ENCODE measurements at places on chromosomes 5 and 9.

DNA sequence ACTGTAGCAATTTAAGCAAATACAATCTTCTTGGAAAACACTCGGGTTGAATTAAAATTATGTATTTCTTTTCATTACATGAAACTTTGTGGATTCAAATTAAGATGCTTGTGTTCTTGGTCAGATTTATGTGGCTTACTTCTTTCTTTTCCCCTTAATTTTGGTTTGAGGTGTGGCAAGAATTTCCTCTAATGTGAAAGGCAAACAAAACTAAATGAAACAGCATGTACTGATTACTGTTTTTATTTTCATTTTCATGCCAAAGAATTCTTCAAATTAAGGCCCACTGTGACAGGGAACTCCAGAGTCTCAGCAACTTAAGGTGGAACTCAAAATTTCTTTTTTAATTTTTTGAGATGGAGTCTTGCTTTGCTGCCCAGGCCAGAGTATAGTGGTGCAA is at the start of gene OMD:
Gene OMD (minus strand): TSS at position 132 of the 400 bp plus-strand sequence. CDS start 6,913 bp downstream, outside the sequence.
- DNase-seq: no peak

- no peak for DNase-seq
Measured at GRCh38 chr5:163585206-163585605, 79.8 kb downstream of the MAT2B start.

- DNase-seq: no peak
Measured at GRCh38 chr9:127667127-127667844, 39.5 kb upstream of the CFAP157 start.

DNA sequence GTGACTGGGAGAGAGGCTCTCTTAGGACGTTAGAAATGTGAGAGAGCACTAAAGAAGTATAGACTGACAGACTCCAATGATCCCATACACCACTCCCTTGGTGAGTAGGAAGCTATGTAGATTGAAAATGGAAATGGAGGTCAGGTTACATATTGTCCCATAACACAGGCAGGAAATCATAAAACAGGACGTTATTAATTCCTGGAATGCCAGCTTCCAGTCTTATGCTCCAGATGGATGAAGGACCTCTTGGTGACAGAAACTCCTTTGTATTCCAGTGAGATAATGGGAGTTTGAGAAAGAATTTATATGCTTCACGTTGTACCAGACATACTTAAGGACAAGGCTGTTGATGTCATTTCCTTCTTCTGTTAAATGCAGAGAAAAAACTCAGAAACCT is 338.2 kb upstream of the ITGA1 start:
- DNase-seq: no peak

- DNase-seq: no peak
Measured at GRCh38 chr9:14348373-14349145, 34.6 kb upstream of the NFIB start.

- DNase-seq: no peak
Measured at GRCh38 chr5:102835717-102836116, 80.6 kb downstream of the PAM start.

GRCh38 chr5:65299861-65300260 is 181.9 kb downstream of the ADAMTS6 start:
- no peak for DNase-seq

GRCh38 chr5:32506201-32506661 is 61.7 kb upstream of the ZFR start:
- DNase-seq: no peak

DNA sequence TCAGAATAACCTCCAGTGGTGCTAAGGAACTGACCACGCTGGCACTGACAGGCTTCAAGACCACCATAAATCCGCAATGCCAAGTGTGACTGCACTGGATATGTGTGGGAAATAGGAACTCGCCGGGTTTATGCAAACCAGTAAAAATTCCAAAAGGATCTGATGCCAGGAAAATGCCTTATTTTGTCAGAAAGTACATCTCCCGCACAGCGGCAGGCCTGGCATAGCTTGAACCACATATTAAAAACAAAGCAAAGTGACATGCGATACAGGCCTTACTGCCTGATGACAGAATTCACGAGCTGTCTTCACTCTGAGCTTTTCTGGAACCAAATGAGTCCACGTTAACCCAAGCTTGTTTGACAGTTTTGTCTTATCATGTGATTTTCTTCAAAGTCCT is 139.6 kb downstream of the GLIS3 start:
- no peak for DNase-seq

- DNase-seq: no peak
Measured at GRCh38 chr5:151243127-151243526, 9.9 kb upstream of the GM2A start.

DNA sequence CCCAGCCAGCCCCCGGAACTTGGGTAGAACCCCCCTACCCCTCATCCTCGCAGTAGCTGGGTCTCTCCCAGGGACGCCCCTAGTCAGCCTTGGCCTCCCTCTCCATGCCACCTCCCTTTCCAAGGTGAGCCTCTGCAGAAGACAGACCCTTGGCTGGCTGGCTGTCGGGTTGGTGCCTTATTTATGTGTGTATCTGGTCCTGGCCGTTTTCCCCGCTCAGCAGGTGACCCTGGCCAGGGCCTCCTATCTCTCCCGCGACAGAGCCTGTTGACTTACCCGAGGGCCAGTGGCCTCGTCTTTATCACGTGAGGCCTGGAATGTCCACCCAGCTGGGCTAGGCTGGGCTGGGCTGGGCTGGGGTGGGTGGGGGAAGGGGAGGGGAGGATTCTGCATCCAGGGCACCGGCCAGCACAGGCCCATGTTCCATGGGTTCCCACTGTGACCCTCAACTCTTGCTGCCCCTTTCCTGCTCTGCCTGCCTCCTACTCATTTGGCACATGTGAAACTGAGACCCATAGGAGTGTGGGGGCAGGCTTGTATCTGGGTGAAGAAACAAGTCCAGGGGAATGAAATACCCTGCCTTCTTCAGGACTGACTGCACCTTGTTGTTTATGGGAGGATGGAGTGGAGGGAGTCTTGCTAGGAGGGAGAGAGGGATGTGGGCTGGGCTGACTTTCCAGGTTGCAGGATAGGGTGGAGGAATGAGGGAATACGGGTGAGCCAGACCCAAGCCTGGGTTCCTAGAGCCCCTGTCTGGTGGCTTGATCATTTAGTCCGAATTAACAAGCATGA is 3.1 kb downstream of the CXXC5 start:
- no peak for DNase-seq

DNA sequence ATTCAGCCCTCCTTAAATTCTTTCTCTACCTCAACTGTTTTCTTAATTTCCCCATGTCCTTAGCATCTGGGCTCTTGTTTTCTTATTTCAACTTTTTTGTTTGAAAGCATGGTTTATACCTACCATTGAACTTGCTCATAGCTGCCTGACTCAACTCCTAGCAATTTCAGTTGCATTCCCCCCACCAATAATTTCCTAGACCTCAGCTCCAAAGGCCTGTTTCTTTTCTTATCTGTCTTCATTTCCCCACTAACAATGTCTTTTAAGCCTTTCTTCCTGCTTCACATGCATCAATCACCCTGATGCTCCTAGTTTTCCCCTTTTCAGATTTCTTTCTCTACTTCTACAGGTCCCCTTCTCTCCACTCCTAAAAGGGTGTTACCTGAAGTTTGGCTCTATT is 129.7 kb upstream of the PDE4D start:
- no peak for DNase-seq

DNA sequence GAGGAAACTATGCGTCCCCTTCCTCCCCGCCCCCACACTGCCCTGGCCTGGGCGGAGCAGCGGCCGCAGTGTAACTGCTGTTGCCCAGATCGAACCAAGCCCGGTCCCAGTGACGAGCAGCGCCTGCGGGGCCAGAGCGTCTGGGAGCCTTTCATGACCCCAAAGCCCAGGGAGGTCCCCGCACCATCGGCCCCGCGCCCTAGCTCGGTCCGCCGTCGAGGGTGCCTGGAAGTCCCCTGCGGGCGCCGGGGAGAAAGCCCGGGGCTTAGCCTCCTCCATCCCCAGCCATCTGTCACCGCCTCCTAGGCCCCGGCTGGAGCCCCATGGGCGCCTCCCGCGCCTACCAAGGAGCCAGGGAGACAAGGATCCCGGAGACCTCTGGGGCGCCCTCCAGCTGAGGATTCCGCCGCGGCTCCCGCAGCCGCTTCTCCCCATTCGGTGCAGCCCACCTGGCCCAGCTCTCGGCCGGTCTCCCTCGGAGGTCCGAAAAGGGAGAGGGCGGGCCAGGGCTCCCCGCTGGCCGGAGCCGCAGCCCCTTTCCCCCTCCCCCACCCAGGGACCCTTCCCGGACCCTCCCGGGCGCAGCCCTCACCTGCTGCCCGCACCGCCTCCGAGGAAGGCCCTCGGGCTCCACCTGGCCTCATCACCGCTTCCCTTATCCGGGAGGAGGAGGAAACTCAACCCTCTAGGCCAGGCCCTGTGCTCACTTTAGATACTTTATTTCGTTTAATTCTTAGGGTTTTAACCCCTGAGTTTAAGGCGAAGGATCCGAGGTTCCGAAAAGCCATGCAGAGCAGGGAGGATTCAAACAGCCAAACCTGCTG is 45.6 kb downstream of the APTX start:
- no peak for DNase-seq

DNA sequence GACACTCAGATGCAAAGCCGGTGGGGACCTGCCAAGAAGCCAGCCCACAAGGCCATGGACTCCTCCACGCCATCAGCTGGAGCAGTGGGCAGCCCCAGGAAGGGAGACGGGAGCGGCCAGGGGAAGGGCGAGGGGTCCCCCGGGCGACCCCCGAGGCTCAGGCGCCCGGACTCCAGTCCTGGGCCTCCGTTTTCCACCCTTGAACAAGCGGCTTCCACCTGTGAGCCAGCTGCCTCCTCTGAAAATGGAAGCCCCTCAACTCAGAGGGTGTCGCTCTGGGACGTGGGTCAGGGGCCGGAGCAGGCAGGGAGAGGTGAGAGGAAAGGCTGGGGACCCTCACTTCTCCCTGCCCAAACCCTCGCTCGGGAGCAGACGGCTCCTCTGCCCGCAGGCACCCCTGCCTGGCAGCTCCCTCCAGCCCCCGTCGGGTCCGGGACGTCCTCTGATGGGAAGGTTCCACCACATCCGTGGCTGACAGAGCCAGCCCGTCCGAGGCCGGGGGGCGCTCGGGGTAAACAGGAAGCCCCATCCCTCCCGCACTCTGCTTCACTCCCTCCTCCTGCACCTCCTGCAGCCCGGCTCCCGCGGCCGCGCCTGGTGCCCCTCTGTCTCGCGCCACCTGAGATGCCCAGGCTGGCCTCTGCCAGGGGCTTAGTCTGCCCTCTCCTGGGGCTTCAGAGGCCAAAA is 3.7 kb upstream of the EGFL7 start:
- DNase-seq: no peak

DNA sequence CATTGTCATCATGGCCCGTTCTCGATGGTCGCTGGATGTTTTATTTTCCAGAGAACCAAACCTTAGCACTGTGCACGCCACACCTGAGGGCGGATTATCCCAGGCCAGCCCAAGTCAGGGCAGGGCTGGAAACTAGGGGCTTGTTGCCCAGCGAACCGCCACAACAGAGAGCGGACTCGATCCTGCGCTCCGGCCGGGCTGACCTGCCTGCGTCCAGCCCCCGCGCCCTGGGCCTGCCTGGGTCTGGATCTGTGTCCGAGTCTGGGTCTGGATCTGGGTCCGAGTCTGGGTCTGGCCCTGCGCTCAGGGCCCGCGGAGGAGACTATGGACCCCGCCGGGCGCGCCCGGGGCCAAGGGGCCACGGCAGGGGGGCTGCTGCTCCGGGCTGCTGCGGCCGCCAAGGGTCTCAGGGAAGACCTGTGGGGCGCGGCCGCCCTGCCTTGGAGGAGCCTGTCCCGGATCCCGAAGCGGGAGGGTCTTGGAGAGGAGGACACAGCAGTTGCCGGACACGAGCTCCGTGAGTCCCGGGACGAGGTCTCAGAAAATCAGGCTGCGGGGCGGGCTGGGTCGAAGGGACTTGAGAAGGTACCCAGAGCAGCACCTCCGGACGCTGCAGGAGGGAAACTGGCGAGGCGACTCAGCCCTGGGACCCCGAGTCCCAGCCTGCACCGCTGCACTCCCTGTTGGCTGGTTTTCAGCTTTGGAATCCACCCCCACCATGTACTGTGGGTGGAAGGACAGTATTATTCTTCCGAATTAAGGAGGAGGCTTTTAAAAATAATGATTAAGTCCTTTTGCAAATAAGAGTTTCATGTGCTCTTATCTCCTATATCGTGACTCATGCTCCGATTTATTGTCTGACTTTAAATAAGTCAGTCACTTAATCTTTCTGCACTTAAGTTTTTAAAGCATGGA is at the start of gene ANKDD1B:
Gene ANKDD1B (plus strand): TSS at position 143 of the 915 bp plus-strand sequence. CDS start 182 bp downstream, at position 325.
- DNase-seq: no peak

DNA sequence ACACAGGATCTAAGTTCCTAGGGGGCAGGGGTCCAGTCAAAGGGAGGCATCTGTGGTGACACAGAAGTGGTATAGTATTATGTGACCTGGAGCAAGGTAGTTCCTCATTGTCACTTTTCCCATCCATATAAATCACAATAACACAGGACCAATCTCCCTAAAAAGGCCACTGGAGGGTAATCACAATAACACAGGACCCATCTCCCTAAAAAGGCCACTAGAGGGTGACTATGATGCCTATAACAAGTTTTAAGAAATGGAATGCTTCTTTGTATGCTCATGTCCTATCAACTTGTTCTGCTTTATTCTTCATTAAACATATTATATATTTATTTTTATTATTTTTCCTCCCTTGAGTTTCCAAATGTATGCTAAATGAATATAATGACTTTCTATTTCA is 254.6 kb downstream of the ASTN2 start:
- DNase-seq: no peak

DNA sequence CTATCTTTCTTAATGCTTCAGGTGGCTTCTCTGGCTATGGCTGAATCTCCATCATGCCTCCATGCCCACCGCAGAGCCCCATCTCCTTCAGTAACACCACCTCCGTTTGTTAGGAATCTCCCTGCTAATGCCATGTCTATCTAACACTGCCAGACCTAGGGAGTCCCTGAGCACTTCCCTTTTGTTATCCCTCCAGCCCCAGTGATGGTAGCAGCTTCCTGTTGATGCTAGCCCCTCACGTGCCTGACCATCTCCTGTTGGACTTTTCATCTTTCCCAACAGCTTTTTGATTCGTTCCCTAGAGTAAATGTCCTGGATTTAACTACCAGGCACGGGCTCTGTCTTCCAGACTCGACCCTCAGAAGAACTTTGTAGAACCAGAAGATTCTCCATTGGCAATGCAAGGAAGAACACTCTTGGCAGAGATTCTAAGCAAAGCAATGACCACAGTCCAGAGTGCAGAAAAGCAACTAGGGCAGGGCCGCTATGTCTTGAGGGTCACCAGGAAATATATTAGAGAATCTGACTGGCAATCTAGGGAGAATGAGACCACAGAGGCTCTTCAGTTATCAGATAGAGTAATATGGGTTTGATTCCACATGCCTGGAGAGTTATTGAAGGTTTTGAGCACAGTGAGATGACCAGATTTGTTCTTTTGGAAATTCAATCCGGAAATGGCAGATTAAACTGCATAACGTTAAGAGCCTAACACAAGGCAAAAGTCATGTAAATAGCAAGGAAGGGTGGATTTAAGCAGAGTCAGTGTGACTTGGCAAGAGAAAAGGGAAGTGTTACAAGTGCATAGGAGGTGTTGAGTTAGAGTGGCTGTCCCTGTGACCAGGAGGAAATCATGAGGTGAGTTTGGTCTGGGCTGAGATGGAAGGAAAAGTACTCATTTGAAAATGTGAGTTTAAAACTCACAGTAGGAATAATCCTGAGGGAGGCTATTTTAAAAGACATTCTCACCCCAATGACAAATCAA is 555.2 kb downstream of the ACTL7B start:
- no peak for DNase-seq

- no peak for DNase-seq
Measured at GRCh38 chr9:135758056-135758455, 56.1 kb downstream of the KCNT1 start.

- no peak for DNase-seq
Measured at GRCh38 chr5:139646912-139647505, 1.1 kb upstream of the CXXC5 start.

GRCh38 chr9:97666907-97667686 is 30.0 kb downstream of the XPA start:
- no peak for DNase-seq

GRCh38 chr5:151196556-151197290 is 27.2 kb downstream of the CCDC69 start:
- no peak for DNase-seq
